Stimulated activated effector memory CD8-positive, alpha-beta T cell treated with anti-CD3 and anti-CD28 coated beads, Interleukin-12 subunit alpha, Interleukin-12 subunit beta, amount 100 ng/mL, for 72 hours (primary cell): ENCODE measurements at places on chromosomes 4 and X.

- DNase-seq = no peak
These were observed 90.3 kb downstream of the ATOH1 start for GRCh38 chr4:93918856-93919255.

DNA sequence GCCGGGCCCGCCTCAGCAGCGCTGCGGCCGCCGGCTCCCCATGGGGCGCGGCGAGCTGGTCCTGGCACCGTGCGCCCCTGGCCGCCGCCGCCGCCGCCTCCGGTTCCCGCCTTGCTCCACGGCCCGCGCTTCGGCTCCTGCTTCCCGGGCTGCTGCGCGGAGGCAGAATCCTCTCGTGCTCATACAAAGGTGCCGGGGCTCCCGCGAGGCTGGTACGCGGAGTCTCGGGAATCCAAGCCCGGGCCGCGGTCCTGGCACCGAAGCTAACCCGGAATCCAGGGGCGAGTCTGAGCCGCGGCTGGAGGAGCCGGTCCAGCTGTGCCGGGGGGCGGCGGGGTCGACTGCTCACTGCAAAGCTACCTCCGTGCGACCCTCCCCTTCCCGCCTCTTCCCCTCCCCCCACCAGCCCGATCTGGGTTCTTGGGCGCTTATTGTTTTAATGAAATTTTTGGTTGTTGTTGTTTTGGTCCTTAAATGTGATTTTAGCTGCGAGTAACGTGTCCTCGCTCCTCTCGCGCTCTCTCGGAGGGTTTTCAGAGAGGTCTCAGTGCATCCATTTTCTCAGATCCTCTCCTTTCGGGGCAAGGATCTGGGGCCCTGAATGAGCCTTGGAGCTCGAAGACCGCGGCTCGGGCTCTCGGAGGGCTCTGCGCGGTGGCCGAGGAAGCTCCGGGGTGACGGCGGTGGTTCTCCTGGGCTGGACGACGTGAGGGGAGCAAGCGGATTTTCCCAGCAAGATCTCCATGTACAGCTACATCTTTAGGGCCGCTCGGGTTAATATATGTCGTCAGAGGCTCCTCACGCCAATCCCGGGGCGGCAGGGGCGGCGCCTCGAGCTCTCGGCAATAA lies at the start of gene HAND2:
TSS of gene HAND2 (minus strand) at position 753 of the 849 bp plus-strand sequence. CDS start 940 bp downstream, outside the sequence.
- no peak for DNase-seq

DNA sequence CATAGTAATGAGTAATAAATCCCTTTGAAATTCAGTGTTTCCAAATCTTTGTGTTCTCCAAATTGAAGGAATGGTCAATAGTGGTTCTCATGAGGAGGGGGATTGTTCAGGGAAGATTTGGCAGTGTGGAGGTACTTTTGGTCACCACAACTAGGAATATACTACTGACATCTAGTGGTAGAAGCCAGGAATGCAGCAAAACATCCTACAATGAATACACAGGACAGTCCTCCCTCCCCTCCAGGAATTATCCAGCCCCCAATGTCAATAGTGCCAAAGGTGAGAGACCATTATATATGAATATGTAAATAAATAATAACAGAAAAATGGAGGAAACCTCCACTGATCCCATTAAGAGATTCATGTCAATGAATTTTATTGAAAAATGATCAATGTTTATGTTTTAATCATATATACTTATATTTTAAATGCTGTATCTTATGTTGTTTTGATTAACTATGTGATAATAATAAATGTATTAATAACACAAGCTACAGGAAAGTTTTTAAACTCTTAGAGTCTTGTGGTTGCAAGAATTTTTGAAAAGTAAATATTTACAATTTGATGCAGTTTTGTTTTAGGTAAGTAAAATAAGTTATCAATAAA lies 14.4 kb upstream of the FAM9A start:
- DNase-seq = peak; percentile 3

DNA sequence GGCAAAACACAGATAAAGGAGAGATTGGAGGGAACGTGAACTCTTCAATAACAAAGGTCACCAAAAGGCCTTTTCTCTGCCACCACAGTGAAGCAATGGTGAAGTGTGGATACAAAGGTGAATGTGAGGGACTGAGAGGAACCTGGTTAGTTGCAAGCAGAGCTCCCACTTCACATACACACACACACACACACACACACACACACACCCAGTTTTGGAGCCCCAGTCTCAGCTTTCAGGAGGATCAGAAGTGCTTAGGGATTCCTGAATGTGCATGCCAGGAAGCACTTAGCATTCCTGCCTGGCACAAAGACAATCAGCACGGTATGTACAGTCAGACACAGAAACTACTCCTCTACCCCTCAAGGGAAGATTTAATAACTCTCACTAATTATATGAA lies 71.5 kb downstream of the ARHGEF9 start:
- no peak for DNase-seq

- no peak for DNase-seq
These were observed 624.8 kb upstream of the ATOH1 start for GRCh38 chr4:93203708-93204107.

DNA sequence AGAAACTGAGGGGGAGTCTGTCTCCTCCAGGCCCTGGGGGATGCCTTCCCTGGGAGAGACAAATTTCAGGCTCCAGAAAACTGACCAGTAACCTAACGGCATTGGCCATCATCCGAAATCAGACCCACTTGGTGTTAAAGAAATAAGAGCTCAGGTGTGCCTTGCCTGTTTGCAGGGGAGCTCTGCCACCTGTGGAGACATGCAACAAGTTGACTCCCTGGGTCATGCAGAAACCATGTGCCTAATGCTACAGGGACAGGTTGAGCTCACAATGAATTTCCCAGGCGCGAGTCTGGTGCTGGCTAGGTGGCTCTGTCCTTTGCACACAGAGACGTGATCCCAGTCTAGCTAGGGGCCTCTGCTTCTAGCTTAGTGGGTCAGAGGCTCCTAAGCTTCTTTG lies 95.8 kb upstream of the KIT start:
- DNase-seq = no peak

GRCh38 chr4:140711910-140712309 lies 44.3 kb downstream of the TBC1D9 start:
- DNase-seq = no peak

GRCh38 chrX:68424719-68425118 lies 8.6 kb downstream of the OPHN1 start:
- DNase-seq = no peak

DNA sequence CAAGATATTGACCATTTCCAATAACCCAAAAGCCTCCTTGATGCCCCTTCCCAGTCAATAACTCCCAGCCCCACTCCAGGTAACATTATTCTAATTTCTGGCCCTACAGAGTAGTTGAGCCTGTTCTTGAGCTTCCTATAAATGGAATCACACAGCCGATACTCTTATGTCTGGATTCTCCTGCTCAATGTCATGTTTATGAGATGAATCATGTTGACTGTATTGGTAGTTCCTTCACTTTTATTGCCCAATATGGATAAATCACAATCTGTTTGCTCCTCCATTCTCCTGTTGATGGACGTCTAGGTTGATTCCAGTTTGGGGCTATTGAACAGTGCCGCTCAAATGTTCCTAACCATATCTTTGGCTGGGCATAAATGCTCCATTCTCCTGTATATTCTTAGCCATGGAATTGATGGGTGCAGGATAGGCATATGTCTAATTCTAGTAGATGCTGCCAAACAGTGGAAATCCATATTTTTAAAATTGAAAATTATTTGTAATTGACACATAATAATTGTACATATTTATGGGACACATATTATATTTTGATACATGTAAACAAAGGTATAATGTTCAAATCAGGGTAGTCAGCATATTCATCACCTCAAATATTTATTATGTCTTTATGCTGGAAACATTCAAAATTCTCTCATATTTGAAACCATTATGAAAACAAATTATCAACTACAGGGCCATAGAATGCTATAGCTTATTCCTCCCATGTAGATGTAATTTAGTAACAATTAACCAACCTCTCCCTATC lies 40.5 kb upstream of the SLC2A9 start:
- no peak for DNase-seq

DNA sequence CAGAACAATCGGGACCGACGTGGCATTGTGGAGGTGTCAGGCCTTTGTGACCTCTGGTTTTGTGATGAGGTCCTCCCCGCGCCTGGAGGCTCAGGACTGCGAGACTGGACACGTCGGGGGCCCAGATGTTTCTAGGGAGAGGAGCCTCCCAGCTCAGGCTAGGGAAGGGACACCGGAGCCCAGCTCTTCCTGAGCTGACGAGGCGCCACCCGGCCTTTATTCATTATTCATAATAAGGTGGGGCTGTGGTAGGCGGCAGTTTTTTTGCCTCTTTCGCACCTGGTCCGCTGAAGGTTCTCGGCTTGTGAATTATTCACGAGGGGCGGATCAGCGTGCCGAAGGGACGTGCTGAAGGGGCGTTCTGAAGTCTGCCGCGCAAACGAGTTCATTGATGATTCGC lies 2.3 kb upstream of the UBA1 start:
- peak; percentile 65 for DNase-seq

DNA sequence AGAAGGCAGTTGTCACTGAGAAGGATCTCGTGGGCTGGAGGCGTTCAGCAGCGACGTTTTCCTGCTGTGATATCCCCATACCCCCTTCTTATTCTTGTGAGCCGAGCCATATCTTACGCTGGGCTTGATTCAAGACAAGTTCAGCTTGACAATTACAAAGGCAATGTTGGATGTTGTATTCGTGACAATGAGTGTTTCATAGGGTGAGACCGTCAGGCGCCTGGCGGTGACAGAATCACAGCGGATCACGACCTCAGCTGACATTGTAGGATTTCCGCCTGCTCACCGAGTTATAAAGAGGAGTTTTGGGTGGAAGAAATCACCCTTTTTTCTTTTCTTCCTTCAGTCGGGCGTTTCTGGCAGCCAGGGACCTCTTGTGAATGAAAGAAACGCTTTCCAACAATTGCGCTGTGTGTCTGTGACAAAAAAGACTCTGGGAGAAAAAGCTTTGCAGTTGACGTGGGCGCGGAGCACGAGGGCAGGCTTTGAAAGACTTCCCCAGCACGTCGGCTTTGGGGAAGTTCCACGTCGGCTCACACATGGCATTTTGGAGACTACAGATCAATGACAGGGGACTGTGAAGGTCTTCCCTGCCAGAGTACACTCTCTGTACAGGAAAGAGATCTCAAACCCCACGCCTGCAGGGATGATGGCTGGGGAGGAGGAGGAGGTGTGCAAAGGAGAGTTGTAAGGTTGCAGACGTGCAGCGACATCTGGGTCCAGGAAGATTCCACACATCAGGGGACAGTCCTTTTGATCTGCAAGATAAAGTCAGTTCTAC lies 135.4 kb downstream of the CRLF2 start:
- DNase-seq = no peak

DNA sequence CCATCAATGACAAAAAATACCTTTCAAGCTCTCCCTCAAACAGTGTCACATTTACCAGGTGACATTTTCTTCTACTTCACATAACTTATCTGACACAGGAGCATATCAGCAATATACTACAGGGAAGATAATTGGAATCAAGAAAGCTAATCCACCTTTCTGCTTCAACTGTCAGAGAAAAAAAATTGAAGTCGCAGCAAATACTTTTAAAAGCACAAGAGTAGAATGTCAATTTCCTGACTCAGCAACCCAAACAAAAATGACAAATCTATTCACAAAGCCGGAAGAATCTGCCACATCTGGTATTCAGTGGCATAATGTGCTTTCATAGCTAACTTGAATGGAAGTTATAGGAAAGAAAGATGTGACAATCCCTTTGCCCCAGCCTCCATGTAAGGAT lies 36.7 kb downstream of the AGA start:
- no peak for DNase-seq

GRCh38 chr4:121951521-121952110 lies at the start of gene TRPC3:
Gene TRPC3, minus strand, starts transcription at chr4:121952060. Its CDS starts 380 bp downstream, at chr4:121951680.
- peak; percentile 25 for DNase-seq

GRCh38 chrX:39150220-39150619 lies 349.0 kb downstream of the MID1IP1 start:
- DNase-seq = no peak

DNA sequence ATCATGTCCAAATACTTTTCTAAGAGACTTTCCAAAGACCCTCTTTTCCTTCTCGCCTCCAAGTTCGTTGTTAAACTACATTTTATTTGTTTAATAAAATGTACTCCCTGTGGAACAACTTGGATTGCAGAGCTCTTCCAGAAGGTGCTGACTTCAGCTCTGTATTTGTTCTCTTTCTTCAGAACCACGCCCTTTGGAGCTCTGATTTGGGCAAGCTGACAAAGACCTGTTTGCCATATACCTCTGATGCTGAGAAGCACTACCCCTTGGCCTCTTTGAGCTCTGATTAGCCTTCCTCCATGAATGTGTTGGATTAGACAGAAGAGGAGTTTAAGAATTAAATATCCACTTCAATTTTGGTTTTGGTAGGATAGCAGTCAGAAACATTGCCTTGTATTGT lies 815.1 kb upstream of the POU3F4 start:
- no peak for DNase-seq

- no peak for DNase-seq
These were observed 48.6 kb upstream of the RASSF6 start for GRCh38 chr4:73668782-73669201.

DNA sequence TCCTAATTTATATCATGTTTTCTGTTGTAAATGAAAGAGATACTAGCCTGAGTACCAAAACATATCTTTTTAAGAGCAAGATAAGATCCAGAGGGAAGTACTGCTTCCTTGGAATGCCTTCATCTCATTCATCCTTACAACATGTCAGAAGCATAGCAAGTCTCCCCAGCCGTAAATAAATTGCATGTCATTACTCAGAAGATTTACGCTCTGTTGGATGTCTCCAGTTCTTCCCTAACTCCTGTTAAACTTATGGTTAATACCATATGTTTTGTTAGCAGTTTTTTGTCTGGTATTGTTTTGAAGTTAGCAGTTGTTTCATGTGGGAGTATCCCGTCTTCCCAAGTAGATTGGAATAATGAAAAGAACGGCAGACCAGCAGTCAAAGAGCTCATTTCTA lies 7.5 kb upstream of the GPC3 start:
- DNase-seq = no peak

DNA sequence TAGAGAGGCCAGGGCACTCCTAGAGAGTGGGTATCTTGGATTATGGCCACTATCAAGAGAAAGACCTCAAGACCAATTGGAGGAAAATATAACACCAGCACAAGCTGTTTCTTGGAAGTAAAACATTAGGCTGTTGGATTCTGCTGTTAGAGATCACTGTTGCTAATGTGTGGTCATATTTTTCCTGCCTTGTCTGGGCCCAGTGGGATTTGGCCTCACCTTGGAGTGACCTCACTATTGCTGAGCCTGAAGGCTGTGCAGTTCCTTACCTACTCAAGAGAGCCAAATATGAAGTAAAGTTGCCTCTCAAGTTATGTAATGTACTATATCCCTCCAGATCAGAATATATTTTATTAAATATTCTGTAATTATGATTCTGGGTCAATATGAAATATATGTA lies 355.4 kb upstream of the CTSO start:
- DNase-seq = no peak
